ENCODE measurements at places on chromosomes 2 and 18.

DNA sequence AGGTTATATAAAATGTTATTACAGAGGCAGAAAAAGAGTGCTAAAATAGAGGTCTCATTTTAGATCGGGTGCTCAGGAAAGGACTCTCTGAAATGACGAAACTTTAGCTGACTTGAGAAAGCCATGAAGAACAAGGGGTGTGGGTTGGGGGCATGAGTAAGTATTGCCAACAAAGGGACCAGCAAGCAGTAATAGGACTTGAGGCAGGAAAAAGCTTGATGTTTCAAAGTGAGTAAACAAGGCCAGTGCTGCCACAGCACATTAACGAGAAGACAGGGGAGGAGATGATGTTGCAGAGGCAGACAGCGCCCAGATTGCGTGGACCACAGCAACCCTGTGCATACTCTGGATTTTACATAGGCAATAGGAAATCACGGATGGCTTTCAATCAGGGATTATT, 318.8 kb downstream of the ZEB2 start:
- no peak for DNase-seq

- no peak for DNase-seq
Observed at GRCh38 chr2:25000036-25000435, 28.3 kb upstream of the DNAJC27 start.

GRCh38 chr18:63553081-63553480, 10.9 kb downstream of the SERPINB12 start:
- DNase-seq: peak; percentile 55

GRCh38 chr2:108217211-108217610, 22.6 kb upstream of the SULT1C3 start:
- no peak for DNase-seq

DNA sequence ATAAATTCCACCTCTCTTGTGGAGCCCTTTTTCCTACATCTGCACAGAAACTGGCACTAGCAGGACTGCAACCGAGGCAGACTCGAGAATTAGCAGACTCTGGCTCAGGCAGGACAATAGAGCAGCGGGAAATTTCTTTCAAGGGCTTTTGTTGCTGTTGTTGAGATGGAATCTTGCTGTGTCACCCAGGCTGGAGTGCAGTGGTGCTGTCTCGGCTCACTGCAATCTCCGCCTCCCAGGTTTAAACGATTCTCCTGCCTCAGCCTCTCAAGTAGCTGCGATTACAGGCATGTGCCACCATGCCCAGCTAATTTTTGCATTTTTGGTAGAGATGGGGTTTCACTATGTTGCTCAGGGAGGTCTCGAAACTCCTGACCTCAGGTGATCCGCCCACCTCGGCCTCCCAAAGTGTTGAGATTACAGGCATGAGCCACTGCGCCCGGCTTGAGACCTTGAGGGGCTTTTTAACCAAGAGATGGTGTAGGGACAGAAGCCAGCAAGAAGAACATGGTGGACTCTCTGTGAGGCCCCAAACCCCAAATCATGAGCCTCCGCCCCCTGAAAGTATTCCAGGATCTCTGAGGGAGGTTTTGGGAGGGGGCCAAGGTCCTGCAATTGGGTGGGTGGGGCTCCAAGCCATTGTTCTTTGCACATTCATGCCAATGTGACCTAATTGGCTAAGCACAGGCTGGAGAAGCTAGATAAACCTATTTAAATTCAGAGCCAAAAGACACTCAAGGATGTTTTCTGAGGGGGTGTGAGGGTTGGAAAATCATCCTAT, 68.4 kb upstream of the MSH2 start:
- DNase-seq: peak; percentile 65

DNA sequence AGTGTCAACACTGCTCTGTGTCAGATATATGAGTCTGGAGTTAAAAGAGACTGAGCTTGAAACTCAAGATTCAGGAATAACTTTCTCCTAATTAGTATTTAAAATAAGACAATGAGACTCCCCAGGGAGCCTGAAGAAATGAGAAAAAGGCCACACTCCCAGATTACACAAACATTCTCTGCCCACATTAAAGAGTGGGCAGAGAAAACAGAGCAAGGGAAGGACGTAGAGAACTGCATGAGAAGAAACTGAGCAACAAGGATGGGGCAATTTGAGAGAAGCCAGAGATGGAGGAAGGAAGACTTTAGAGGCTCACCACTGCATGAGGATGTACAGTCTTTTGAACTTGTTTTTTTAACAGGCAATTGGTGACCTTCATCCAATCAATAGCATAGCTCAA, 438.2 kb downstream of the TDRD15 start:
- no peak for DNase-seq

DNA sequence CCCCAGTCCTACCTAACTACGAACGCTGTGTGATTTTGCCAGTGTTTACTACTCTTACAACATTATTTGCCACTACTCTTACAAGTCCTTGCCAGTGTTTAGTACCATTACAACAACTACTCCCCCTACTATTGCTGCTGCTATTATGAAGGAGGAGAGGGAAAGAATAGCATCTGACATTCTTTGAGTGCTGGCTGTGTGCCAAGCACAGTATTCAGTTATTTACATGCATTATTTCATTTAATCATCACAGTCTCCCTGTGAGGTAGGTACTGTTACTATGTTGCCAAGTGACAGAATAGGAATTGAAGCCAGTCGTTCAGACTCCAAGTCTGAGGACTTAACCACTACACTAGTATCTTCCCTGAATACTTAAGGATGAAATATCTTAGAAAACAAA, 185.9 kb upstream of the FOSL2 start:
- no peak for DNase-seq

GRCh38 chr2:127546797-127547196, 11.3 kb downstream of the MYO7B start:
- DNase-seq: no peak

DNA sequence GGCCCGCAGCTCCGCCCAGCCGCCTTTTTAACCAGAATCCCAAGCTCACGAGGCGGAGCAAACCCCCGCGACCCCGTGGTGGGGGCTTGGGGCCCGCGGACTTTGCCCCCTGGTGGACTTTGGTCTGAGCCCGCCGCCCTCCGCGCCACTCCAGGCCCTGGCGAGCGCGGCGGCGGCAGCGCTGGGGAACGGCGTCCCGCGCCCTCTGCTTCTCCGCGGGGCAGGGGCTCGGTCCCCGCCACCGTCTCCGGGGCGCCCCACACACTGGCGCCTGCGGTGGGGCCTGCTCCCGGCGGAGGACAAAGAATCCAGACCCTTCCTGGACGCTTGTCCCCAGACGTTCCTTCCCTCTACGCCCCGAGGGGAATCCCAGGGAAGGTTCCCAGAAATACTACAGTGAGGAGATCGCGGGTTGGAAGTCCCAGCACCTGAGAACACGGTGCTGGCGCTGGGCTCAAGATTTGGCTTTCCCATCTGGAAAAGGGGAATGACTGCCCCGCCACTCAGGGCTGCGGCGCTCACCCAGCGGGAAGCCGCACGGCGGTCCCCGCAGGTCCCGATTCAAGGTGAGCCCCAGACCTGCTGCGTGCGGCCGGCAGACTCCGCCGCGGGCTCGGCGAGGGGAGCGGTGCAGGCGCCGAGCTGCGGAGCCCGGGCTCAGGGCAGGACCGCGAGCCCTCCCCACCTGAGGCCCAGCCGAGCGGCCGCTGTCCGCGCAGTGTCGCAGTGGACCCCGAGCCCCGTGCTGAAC, at the start of gene HAAO:
Gene HAAO (minus strand): TSS at position 1 of the 751 bp plus-strand sequence. CDS start 47 bp downstream, outside the sequence.
- peak; percentile 62 for DNase-seq

GRCh38 chr2:20585710-20586594, 64.9 kb downstream of the HS1BP3 start:
- no peak for DNase-seq

- DNase-seq: no peak
Observed at GRCh38 chr18:74982946-74983635, 225.8 kb downstream of the PTGR3 start.

DNA sequence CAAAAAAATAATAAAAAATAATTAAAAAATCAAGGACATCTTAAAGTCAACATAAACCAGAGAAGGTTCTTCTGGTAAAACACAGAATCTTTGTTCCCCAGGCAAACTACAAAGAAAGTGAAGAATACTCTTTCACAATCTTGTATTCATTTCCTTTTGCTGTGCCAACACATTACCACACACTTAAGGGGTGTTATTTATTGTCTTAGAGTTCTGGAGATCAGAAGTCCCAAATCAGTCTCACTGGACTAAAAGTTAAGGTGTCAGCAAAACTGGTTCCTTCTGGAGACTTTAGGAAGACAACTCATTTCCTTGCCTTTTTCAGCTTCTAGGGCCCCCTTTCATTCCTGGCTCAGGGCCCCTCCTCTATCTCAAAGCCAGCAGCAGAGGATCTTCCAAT, 12.2 kb upstream of the CAB39 start:
- DNase-seq: peak; percentile 55

DNA sequence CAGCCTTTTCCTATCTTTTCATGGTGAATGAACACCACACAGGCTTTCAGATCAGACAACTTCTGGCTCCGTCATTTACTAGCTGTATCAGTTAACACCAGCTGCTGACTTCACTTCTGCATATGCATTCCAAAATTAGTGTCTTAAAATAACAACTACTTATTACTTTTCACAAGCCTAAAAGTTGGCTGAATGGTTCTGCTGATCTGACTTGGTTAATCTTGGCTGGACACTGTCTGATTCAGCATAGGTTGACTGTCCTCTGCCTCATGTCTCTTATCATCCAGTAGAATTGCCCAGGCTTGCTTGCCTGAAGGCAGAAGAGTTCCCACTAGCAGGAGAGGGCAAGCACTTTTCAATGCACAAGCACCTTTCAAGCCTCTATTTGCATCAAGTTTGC, 72.7 kb downstream of the MARCHF4 start:
- peak; percentile 83 for DNase-seq

- no peak for DNase-seq
Observed at GRCh38 chr2:21220930-21221329, 97.2 kb downstream of the TDRD15 start.

- DNase-seq: no peak
Observed at GRCh38 chr2:30459140-30459539, 12.1 kb downstream of the LCLAT1 start.

- no peak for DNase-seq
Observed at GRCh38 chr2:237432484-237433092, 18.6 kb upstream of the COL6A3 start.

GRCh38 chr2:128318776-128319464, at the start of gene HS6ST1:
TSS of gene HS6ST1 (minus strand) at chr2:128318868. CDS start at chr2:128318563, 305 bp downstream.
- peak; percentile 93 for DNase-seq

GRCh38 chr2:37633234-37633633, 38.2 kb downstream of the CDC42EP3 start:
- DNase-seq: no peak

- no peak for DNase-seq
Observed at GRCh38 chr2:187091664-187092063, 242.7 kb upstream of the ZSWIM2 start.

- no peak for DNase-seq
Observed at GRCh38 chr2:151762694-151763093, 28.4 kb upstream of the NEB start.

- DNase-seq: peak; percentile 33
Observed at GRCh38 chr2:105062158-105062557, 24.3 kb downstream of the MRPS9 start.

DNA sequence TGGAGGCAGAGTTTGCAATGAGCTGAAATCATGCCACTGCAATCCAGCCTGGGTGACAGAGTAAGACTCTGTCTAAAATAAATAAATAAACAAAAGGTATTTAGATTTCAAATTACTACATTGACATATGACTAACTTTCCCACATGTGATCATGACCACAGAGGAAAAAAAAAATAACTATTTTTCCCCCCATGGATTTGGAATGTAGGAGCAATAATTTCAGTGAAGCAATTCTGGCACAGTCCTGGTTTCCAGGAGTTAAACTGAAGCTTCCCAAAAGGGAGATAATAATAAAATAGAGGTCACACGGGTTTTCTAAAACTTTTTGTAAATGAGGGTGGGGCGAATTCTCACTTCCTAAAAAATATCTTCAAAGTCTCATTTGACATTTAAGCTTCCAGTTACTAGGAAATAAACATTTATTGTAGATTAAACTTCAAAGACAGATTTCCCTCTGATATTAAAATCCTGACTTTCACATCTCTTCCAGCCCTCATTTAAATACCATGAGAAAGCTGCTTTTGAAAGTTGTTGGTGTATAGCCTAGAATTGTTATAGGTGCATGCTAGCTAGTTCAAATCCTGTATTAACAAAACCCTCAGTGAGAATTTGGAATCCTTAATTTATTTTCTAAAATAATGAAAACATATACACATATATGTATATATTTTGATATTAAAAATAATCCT, 20.7 kb downstream of the SLC19A3 start:
- DNase-seq: no peak

DNA sequence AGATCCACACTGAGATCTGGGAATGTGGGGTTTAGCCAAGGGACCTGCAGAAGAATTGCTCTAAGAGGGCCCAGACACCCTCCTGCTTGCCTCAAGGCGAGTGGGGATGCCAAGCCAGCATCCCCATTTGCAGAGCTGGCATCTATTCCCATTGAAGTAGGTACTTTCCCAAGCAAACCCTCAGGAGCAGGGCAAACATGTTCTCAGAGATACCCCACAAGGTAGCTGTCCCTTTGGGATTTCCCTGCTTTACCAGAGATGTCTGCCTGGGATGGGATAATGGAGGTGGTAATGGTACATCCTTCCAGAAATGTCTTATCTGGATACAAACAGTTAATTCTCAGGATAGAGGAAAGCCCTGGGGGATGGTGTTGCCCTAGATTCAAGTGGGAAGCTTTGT, 51.2 kb downstream of the GYPC start:
- no peak for DNase-seq

DNA sequence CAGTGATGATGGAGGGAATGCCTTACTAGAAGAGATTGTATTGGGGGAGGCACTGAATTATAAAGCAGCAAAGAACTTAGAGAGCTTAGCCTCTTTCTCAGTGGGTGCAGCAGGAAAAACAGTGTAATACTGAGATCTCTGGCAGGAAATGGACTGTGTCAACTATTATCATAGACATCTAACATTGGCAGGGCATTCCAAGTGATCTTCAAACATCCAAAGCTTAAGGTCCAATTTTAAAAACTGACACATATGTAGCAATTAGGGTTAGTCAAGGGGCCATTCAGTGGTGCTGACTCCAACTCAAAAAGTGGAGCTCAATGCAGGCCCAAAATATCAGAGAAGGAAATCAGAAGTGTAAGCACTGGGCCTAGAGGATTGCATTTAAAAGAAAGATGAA, 106.6 kb upstream of the DDX18 start:
- no peak for DNase-seq

DNA sequence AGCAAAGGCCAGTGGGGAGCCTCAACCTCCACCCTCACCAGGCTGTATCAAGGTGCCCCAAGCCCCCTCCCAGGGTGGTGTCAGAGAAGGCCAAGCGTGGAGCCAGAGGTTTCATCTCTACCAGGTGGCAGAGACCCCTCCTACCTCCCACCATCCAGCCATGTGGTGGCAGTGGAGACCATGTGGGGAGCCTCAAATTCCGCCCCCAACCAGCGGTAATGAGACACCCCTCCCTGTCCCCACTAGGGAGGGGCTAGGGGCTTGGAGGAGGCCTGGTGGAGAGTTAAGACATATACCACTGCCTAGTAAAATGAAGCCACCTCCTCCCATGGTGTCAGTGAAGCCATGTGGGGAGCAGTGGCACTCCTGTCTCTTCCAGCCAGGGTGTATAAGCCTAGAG, 24.4 kb upstream of the YPEL5 start:
- no peak for DNase-seq

- no peak for DNase-seq
Observed at GRCh38 chr18:25256439-25256838, 95.5 kb downstream of the ZNF521 start.

- DNase-seq: no peak
Observed at GRCh38 chr2:158403237-158403636, 53.3 kb downstream of the CCDC148 start.
